Hippocampal formation (tissue), 2 donors: ENCODE measurements at places on chromosomes 7 and 10.
A peak's percentile ranks its signal among the peaks of the same experiment; 100 is the strongest.

- no peak for DNase-seq
Observed at GRCh38 chr10:71475243-71475871, 78.6 kb downstream of the CDH23 start.

DNA sequence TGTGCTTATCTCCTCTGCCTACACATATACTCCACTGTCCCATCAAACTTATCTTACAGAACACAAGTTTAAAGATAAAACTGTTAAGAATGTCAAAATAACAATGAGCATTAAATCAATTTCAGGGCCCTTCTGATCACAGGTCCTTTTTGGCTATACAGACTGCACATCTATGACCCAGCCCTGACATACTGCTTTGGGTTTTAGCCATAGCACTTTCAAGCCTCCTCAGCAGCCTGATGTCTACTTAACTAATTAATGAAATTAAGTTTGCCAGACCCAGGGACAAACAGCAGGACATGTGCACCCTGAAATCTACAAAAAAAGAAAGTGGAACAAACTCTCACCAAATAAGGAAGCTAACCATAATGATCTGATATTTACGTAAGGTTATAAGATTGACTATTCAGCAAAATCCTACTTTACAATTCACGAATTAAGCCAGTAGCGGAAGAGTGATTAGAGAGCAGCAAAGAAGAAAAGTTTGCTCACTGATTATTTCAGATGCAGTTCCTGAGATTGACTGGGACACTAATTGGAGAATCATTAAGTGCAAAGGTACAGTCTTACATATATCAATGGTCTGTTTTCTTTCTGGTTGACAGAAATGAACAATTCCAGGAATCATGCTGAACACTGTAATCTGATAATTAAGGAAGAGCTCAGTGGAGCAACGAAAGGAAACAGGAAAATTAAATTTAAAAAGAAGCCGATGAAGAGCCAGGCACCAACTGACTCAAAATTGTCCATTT is 669.3 kb upstream of the LRRN3 start:
- no peak for DNase-seq

- no peak for DNase-seq
Observed at GRCh38 chr7:151905766-151906165, 28.9 kb upstream of the PRKAG2 start.

DNA sequence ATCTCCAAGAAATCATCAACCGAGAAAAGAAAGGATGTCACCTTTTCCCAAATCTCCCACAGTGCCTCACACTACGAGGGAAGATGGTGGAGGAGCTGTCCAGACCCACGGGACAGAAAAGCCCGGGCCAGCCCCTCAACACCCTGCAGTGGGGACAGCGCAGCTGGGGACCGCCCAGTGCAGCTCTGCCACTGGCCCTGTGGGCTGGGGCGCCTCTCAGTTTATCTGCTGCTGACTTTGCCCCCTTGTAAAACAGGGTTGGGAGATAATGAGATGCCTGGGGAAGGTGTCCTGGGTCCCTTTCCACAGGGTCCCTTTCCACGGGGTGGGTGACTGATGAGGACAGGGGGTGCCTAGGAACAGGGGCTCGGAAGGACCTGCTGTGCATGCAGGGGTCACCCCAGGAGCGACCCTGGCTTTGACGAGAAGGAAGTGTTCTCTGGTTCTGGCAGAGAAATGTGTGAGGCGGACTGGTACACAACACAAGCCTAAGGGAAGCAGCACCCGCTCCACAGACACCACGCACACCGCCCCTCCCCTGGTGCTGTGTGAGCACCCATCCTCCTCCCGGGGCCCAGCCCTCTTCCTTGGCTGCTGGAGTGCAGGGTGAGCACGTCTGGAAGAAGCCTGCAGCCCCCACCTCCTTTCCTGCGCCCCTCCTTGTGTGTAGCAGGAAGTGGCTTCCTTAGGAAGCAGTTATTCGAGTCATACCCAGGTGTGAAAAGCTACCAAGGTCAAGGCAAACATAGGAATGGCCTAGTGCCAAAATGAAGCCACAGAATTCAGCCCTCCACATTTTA is 339.9 kb downstream of the DNAJB6 start:
- DNase-seq, result no peak

DNA sequence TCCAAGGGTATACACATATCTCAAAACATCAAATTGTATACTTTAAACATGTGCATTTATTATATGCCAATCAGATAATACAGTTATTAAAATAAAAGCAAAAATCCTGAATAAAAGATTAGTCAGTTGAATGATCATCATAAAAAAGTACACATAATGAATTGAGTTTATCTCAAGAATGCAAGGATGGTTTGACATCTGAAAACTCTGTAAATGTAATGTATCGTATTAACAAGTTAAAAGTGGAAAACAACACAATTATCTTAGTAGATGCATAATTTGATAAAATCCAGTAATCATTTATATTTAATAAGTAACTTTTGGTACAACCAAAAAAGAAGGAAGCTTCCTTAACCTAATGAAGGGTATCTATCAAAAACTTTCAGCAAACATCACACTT is 86.6 kb downstream of the COL28A1 start:
- DNase-seq, result no peak

DNA sequence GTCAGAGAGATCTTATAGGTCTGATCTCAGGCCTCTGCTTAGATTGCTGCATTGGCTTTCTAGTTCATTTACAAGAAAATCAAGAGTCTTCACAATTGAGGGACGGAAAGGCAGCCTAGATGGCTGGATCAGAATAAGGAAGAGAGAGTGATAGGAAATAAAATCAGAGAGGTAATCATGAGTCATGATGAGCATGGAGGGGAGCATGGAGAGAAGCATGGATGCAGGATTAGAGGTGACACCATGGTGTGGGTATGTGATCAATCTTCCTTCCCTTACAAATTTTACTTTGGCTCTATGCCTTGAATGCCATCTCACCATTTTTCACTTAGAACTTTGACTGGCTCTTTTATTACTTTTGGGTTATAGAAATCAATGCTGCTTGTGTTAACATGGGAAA is 1.4 kb downstream of the BCCIP start:
- DNase-seq, result no peak

GRCh38 chr10:50557130-50557682 is 66.5 kb downstream of the SGMS1 start:
- DNase-seq, result no peak

GRCh38 chr7:31465285-31465684 is 48.6 kb upstream of the ITPRID1 start:
- no peak for DNase-seq

- no peak for DNase-seq
Observed at GRCh38 chr7:102040569-102040968, 223.1 kb downstream of the CUX1 start.

DNA sequence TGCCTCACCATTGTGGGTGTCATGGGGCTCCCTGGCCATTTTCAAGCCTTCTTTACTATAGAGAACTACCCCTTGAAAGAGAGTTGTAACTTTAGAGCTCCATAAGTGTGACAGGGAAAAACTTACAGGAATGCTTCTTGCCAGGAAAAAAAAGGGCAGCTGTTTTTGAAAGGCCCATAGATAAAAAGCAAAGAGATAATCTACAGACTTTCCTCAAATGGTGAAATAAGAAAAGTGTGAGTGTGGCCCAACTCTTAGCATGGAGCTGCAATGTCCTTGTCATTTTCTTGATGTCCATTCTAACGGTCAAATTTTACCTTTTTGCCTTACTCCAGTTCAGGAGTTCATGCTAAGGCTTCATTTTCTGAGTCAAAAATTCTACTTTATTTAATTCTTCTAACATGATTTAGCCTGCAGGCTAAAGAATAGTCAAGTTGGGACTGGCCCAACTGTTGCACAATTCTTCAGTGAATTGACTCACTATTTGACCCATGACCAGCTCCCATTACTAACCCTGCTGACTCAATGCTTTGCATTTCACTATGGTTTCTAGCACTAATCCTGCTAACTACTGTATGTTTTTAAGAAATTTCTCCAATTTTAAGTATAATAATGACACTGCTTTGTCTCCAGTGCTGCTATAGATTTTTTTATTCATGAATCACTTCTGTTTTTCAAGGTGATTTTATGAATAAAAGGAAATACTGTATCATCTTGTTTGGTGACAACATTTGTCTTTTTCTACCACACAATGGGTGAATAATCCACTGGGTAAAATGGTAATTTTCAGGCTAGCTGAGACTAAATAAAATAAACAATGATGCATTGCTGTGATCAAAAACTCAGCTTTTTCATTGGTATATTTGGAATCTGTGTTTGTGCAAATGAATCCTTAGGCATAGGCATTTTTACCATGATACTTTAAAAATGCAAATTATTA is 41.4 kb upstream of the SGCE start:
- DNase-seq, result no peak

GRCh38 chr10:97179731-97180362 is 5.9 kb downstream of the SLIT1 start:
- DNase-seq, result peak; percentile 38

- DNase-seq, result no peak
Observed at GRCh38 chr10:132115732-132116131, 50.0 kb downstream of the JAKMIP3 start.

- DNase-seq, result no peak
Observed at GRCh38 chr10:44818041-44818649, 93.0 kb upstream of the TMEM72 start.

- DNase-seq, result no peak
Observed at GRCh38 chr7:119758254-119758653, 514.7 kb upstream of the KCND2 start.

DNA sequence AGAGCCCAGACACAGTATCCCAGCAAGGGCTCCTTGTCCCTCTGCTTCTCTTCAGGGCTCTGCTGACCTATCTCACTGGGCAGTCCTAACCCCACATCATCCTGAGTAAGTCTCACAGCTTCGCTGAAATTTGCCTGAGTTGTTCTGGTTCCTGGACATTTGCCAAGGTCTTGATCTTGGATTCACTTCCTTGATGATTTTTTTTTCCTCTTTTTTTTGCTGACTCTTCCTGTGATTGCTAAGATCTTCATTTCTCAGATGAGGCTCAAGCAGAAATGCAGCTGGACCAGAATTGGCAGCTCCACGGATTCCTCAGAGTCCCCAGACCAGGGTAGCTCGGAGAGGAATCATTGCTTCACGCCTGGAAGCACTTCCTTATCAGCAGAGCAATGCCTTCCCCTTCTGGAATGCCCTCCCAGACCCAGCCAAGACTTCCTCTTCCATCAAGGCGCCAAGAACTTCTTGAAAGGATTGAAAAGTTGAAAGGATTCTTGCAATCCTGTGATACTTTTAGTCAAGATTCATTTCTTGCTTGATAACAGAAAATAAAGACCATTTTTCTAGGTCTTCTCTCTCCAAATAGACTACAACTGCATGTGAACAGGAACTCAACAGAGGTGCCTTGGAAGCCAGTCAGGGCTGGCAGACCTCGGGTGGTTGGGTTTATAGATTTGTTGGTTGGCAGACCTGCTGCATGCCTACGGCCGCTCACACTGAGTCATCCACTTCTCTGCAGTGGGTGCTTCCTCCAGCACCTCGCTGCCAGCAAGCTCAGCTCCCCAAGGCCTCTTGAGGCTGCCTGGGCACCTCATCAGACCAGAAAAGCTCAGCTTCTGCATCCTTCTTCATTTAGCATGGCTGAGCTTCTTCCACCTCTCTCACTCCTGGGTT is 8.8 kb upstream of the AFAP1L2 start:
- no peak for DNase-seq

- DNase-seq, result no peak
Observed at GRCh38 chr10:75740541-75740940, 309.1 kb downstream of the LRMDA start.

DNA sequence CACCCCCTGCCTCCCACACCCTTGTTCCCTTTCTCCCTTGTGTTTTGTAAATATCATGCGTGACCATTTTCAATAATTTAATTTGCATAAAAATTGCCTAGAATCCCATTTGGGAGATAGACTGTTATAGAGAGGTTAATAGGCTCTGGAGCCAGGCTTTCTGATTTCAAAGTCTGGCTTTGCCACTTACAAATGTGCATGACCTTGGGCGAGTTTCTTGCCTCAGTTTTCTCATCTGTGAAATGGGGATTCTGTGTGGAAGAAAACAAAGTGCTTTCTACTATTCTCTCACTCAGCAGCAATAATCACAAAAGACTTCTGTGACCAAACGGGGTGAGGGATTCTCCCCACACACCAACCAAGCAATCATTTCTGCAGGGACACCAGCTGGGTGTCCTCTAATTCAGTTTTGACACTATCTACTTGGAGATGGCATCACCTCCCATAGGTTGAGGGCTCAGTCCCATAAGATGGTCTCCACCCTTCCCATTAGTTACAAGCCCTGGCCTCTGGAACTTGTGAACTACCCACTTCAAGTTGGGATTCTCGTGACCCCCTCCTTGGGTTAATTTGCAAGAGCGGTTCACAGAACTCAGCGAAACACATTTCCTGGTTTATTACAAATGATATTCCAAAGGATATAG is 3.5 kb upstream of the ZNF22 start:
- no peak for DNase-seq
